ENCODE measurements at places on chromosomes 12 and 14. TPM values are rescaled to one million over a fixed set of nuclear protein-coding genes. Genes with fewer than 3 reads are reported as not detected.

The CRIP1 gene
- total RNA-seq = 3.0 TPM

The SLC16A7 gene
- 44.2 TPM for total RNA-seq

The KCNC2 gene
- not detected for total RNA-seq

The IAPP gene
- total RNA-seq = not detected

The SERPINA10 gene
- not detected for total RNA-seq

The PIGH gene
- total RNA-seq = 12.7 TPM

The TMPRSS12 gene
- not detected for total RNA-seq

The CFAP251 gene
- total RNA-seq = 7.9 TPM

The APOLD1 gene
- 1.5 TPM for total RNA-seq

The FOXN4 gene
- total RNA-seq = not detected

The KRT6C gene
- not detected for total RNA-seq

The HVCN1 gene
- total RNA-seq = 7.4 TPM

The FOXA1 gene
- total RNA-seq = under 0.01 TPM

The GUCY2C gene
- total RNA-seq = not detected

The SYT10 gene
- total RNA-seq = not detected

The MOAP1 gene
- total RNA-seq = 16.9 TPM

The DAAM1 gene
- 15.5 TPM for total RNA-seq

The TMEM63C gene
- total RNA-seq = not detected

The YBX3 gene
- 109 TPM for total RNA-seq

The EEF1AKMT3 gene
- total RNA-seq = 8.9 TPM

The TAS2R19 gene
- 5.3 TPM for total RNA-seq

The TCL1A gene
- total RNA-seq = not detected

The TARBP2 gene
- total RNA-seq = 39.3 TPM

The NAA25 gene
- total RNA-seq = 16.9 TPM

The PLEK2 gene
- 0.51 TPM for total RNA-seq

The SLC4A8 gene
- total RNA-seq = 3.3 TPM

The KLRC1 gene
- not detected for total RNA-seq

The AQP2 gene
- total RNA-seq = not detected

The AVPR1A gene
- not detected for total RNA-seq

The KRT2 gene
- total RNA-seq = not detected

The SYNE2 gene
- 10.3 TPM for total RNA-seq

The OLR1 gene
- 1.2 TPM for total RNA-seq

The SMIM41 gene
- 2.0 TPM for total RNA-seq

The CATSPERB gene
- total RNA-seq = not detected

The LUM gene
- total RNA-seq = 217 TPM

The SHMT2 gene
- 358 TPM for total RNA-seq

The LRRC9 gene
- not detected for total RNA-seq

The ABCD2 gene
- total RNA-seq = 0.33 TPM

The POLE2 gene
- 4.5 TPM for total RNA-seq

The ZDHHC22 gene
- not detected for total RNA-seq

The PNN gene
- total RNA-seq = 14.4 TPM

The PTGDR gene
- total RNA-seq = not detected

The NKX2-8 gene
- total RNA-seq = not detected

The TEX52 gene
- total RNA-seq = not detected

The HNRNPA1 gene
- total RNA-seq = 305 TPM

The RNF41 gene
- 120 TPM for total RNA-seq

The CHURC1 gene
- total RNA-seq = 47.8 TPM

The RTN1 gene
- total RNA-seq = 0.17 TPM

The NPC2 gene
- total RNA-seq = 238 TPM

The KRT75 gene
- total RNA-seq = not detected

The SRP54 gene
- 57.8 TPM for total RNA-seq

The PTCSC3 gene
- not detected for total RNA-seq

The MYBPC1 gene
- not detected for total RNA-seq

The GZMH gene
- not detected for total RNA-seq

The ABCB9 gene
- total RNA-seq = 6.3 TPM

The OTX2 gene
- total RNA-seq = not detected

The EEA1 gene
- 38.0 TPM for total RNA-seq

Measured in fibroblast of lung (primary cell).